B cell (primary cell): ENCODE measurements at places on chromosomes 1 and 21.

- DNase-seq, result no peak
These were observed 7.5 kb upstream of the KCNJ15 start for GRCh38 chr21:38249256-38249655.

DNA sequence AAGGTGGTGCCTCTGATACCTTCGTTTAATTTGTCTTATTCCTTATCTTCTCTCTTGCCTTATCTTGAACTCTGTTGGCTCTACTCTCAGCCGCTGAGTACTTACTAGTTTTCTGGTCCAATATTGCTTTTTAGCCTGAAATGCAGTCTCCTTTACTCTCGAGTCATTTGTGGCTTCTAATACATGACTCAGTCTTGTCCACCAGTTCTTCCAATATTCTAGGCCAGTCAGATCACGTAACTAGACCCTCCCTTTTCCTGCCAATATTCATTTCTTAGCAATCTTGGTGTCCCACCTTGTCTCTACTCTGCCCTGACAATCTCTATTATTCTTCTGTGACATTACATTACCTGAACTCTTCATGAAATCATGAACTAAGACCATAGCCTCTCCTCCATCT lies 555.8 kb downstream of the DPYD start:
- no peak for DNase-seq

GRCh38 chr1:208211921-208212843 lies 32.0 kb downstream of the PLXNA2 start:
- no peak for DNase-seq

DNA sequence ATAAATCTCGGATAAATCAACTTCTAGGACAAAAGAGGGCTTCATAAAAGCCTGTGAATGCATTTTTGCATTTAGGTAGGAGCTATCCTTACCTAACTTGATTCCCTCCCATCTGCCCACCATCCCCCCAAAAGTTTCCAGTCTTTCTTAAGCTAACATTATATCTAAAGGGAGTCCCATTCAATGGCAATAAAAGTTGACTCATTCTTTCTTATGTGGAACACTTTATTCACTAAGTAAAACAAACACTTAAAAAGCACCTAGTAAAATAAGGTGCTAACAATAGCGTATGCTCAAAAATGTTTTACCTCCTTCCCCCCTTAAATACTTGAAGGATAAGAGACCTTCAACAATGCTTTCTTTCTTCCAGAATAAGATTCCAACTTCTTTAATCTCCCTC lies 83.8 kb downstream of the GON4L start:
- no peak for DNase-seq

DNA sequence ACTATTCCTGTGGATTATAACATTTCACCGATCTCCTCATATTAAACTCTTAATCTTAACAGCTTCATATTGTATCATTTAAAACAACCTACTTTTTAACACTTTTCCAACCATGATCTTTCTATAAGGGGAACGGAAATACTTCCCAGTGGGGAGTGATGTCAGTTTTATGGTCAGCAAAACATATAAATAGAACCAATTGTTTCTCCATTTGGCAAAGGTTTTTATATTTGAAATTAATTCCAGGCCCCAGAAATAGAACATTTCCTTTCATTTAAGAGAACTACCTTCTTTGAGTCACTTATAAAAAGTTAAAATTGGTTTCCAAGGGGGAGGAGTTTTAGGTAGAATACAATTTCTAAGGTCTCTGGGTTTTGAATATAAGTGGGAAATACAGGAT lies 189.6 kb downstream of the TGFBR3 start:
- DNase-seq, result no peak

- no peak for DNase-seq
These were observed 141.8 kb downstream of the HIVEP3 start for GRCh38 chr1:41776891-41777441.
